ENCODE measurements at places on chromosomes 2 and 18.

- no peak for DNase-seq
These were observed 63.9 kb upstream of the CCDC195 start for GRCh38 chr2:224780106-224780505.

- DNase-seq = no peak
These were observed 866 bp downstream of the CRIM1 start for GRCh38 chr2:36356298-36356989.

GRCh38 chr2:115572746-115573145 lies 1130.3 kb downstream of the DPP10 start:
- no peak for DNase-seq

DNA sequence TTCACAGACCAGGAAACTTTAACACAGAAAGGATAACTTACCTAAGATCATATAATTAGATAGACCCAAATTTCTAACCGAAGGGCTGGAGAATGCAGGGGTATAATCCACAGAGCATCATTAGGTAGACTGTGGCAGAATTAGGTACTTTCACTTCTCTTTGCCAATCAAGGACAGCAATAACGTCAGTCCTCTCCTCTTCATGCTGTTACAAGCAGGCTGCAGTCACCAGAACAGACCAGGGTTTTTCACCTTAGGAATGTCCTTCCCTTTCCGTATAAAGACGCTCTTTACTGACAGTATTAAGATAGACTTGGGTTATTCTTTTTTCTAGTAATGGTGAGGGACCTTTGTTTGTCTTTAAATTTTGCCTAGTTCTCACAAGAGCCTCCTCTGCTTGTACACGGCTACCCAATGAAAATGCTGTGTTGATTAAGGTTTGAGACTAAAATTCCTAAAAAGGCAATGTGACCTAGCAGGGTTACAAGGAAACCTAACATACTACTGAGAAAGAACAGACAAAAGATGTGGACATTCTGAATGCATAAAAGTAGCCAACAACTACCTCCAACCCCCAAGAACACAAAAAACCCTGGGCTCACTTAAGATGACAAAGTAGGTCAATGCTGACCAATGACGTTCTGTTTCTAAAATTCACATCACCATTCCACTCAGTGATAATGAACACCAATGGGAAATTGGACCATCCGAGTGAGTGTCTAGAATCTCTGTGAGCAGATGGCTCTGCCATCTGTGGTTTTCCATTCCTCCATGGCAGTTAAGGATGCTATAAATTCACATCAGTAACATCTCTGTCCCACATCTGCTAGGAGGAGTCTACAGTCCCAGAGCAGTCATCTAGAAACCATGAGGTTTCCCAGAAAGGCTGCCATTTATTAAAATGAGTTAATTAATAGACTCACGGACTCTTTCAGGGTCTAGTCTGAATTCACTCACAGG lies 2.1 kb downstream of the PDIA6 start:
- no peak for DNase-seq

- no peak for DNase-seq
These were observed 210.6 kb downstream of the CAMKMT start for GRCh38 chr2:44572196-44572900.

DNA sequence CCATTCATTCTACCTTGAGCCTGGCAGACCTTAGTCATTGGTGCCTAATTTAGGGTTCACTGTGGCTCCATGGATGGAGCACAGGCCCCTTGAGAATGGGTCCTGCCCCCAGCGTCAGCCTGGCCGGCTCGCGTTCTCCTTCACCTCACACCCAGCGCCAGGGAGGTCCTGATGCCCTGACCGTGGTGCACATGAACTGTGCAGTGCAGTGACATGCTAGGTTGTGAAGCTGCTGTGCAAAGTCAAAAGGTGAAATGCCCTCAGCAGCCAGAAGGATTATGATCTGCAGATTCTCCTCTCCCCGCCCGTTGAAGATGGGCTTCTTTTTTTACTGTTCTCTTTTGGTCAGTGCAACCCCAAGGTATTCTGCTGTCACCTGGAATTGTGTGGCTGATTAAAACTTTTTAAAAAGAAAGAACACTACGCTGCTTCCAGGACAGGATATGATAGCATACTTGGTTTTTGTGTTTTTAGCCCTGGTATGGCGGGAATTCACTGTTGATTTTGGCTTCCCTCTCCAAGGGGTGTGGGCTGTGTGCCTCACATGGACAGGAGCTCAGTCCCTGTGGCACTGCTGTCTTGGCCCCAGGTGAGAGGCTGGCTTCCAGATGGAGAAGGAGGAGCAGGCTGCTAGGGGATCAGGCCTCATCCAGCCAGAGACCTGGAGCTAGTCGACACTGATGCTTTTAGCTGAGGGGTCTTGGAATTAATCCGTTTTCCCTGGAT lies 49.4 kb upstream of the MCFD2 start:
- no peak for DNase-seq

DNA sequence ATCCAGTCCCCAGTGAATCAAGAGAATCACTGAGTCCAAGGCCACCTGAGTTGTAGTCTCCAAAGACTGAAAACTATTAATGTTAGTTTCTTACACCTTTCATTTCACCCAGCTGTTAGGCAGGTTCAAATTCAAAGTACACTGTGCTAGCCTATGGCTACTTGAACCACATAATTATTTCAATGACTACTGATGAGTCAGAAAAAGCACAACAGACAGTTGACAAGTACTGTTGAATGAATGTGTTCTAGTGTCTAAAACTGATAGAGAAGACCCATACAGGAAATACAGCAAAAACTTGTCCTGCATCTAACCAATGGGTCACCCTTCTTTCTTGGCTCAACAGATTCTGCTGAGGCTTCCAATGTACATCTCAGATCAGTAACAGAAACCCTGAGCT lies 160.9 kb downstream of the MYO5B start:
- no peak for DNase-seq

DNA sequence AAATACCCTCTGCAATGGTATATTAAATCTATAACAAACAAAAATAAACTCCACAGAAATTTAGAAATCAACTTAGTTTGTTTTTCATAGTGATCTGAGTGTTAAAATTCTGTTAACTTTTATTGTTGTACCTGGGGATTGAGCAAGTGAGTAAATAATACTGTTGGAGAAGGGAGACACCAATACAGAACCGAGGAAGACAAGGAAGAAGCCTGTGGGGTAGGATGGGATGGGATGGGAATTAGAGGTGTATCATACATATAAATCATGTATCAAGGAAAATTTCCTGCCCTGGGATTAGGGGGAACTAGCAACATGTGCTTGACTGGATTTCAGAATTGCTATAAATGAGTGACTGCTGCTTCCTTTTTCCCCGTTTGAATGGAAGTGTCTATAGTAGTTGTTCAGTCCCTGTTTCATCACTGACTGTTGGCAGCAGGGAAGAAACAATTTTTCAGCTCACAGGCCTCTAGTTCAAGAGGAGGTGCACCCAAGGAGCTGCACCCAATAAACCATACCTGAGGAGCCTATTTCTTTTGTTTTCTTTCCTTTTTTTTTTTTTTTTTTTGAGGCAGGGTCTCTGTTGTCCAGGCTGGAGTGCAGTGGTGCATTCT lies 53.1 kb downstream of the SP110 start:
- no peak for DNase-seq

DNA sequence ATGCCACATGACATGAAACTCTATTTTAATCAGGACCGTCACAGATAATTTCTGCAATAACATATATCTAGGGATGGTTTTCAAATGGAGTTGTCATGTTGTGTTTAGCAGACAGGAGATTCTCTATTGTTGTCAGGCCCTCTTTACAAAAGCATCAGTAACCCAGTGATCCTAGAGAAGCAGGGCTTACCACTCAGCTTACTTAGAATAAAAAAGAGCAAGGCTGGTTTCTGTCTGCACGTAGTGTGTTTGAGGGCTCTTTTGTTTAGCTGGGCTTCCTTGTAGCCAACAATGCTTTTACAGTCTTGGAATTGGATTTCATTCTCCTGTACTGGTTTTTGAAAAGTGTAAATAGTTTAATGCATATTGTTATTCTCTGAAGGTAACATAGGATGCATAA lies 210.5 kb upstream of the NRP2 start:
- no peak for DNase-seq

- no peak for DNase-seq
These were observed 77.5 kb downstream of the TFCP2L1 start for GRCh38 chr2:121207494-121207893.

DNA sequence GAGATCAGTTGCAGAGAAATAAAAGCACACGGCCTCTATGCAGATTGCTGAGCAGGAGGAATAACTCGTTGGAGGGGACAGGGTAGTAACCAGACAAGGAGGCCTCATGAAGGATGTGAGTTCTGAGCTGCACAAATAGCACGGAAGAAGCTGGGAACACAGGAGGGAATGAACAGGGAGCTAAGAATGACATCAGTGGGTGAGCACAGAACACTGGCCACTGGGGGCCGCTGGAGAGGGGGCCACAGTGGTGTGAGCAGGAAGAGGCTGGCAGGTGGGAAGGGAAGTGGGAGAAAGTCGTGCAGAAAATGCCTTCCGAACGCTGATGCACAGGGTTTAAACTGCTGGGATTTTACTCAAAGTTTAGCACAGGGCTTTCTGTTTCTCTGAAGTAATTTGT lies 61.0 kb downstream of the ZAP70 start:
- no peak for DNase-seq

- DNase-seq = no peak
These were observed 425.5 kb upstream of the CDH2 start for GRCh38 chr18:28602391-28602790.

GRCh38 chr2:96163768-96164429 lies 18.7 kb upstream of the DUSP2 start:
- no peak for DNase-seq

- peak; percentile 37 for DNase-seq
These were observed at the start of gene RAB17 for GRCh38 chr2:237590272-237591140. Gene RAB17, minus strand, starts transcription at chr2:237590734. Its CDS starts 4,580 bp downstream, at chr2:237586154.

GRCh38 chr18:23716966-23717365 lies 27.7 kb downstream of the LAMA3 start:
- no peak for DNase-seq

GRCh38 chr2:111046670-111047069 lies 74.0 kb upstream of the BCL2L11 start:
- DNase-seq = no peak

Data from NCI-H1417 treated with DMSO at 0.1 percent for 48 hours (cell line).